ENCODE measurements at places on chromosomes 12 and 14.

GRCh38 chr12:2835691-2836403 lies 1.0 kb upstream of the NRIP2 start:
- no peak for DNase-seq

DNA sequence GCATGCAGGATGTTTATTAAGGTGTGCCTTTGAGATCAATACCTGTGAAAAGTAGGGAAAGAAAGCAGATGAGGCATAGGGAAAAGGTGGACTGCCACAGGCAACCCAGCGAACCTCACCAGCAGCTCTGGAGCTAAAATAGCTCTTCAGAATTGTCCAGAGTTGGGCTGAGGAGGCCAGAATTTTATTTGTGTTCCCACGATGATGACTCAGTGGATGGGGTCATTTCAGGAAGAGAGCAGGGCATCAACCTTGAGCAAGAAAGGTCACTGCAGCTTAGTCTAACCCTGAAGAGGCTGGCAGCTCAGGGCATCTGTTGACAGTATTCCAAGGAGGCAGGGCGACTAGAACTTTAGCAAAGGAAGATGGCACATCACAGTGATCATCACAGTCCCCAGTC lies 696.1 kb downstream of the DIO2 start:
- no peak for DNase-seq

DNA sequence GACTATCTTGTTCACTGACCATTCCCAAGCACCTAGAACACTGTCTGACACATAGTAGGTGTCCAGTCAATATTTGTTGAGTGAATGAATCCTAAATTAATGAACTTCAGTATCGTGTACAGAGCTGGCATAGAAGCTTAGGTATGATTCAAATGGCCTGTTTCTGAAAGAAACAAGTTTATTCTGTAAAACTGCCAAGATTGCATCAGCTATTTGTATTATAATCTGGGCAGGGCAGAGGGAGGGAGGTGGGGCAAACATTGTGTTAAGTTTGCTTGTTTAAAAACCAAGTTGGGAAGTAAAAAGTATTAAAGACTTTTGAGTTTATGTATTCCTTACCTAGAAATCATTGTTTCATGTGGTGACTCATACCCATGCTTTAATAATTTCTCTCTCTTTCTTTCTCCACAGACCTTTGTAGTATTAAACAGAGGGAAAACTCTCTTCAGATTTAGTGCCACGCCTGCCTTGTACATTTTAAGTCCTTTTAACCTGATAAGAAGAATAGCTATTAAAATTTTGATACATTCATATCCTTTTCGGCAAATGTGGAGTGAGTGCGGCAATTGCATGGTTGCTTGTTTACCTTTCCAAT lies 92.8 kb downstream of the SCN8A start:
- DNase-seq = no peak

DNA sequence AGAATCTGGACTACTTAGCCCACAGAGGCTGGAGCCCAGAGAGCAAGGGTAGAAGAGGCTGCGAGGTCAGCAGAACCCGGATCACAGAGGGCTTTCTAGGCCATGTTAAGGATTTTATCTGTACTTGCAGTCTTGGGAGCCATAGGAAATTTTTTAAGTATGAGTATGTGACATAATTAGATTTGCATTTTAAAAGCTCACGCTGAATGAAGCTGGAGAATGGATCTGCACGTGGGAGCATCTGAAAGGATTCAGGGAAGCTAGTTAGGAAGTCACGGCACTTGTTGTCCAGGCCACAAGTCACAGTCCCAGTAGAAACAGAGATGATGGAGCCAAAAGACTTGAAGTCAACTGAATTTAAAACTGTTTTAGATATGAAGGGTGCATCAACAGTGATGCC lies 14.1 kb downstream of the CORO1C start:
- no peak for DNase-seq

GRCh38 chr12:47458279-47458678 lies 247.6 kb downstream of the RPAP3 start:
- no peak for DNase-seq

DNA sequence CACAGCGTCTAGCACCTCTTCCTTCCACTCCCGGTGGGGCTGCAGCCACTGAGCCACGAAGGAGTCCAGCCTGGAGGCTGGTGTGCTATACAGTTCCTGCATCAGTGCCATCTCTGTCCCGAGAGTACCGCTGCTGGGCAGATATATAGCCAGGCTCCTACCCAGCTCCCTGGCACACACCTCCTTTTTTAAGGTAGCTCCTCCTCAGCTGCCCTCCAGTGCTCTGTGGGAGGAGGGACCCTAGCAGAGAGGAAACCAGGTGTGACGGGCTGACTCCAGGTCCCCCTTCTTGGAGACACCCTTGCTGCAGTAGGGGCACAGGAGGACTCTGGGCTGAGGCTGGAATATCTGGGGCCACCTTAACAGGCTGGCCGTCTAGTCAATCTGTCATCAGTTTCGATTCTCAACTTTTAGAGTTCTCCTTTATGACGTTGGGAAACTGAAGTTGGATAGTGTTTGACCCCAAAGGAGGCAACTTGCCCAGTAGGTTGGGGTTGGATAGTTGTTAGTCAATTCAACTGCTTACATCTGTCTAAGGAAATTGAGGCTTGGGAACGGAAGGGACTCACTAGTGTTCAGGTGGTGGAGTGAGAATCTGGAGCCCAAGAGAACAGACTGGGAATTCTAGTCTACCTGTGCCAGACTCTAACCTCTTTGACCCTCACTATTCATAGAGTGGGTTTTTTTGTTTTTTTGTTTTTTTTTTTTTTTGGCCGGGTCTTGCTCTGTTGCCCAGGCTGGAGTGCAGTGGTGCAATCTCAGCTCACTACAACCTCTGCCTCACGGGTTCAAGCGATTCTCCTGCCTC lies at the start of gene OASL:
OASL (minus strand) TSS at position 386 of the 808 bp plus-strand sequence; CDS start at position 111, 275 bp downstream.
- DNase-seq = no peak

- no peak for DNase-seq
These were observed 172.3 kb downstream of the PPM1H start for GRCh38 chr12:62762645-62763044.
